GM20000 (cell line): ENCODE measurements at places on chromosomes 12 and 14.

GRCh38 chr12:59134750-59135149 is 214.4 kb upstream of the LRIG3 start:
- no peak for DNase-seq

- no peak for DNase-seq
Measured at GRCh38 chr14:32761381-32761968, 177.2 kb upstream of the NPAS3 start.

GRCh38 chr12:133129368-133130037 is 571 bp downstream of the ZNF891 start:
- no peak for DNase-seq

DNA sequence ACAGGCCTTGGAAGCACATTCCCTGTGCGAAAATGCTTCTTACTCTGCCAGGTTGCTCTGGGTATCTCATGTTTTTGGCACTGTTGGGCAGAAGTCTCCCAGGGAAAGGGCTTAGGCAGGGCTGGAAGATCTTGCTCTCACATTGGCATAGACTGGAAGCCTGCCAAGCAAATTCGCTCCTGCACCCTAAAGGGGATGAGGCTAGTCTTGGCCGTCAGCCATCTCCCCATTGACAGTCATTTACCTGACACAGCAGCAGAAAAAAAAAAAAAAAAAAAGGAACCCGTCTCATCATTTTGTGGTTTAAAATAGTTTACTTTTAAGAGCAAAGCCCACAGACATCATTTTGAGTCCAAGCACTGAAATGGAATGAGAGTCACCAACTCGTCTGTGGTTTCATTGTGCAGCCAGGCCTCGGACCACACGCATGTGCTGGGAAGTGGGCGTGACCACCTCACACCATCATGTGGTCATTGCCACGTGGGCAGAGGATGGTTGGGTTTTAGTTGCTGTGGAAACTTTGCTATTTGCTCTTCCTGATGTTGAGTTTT is 84.8 kb downstream of the NRXN3 start:
- no peak for DNase-seq

DNA sequence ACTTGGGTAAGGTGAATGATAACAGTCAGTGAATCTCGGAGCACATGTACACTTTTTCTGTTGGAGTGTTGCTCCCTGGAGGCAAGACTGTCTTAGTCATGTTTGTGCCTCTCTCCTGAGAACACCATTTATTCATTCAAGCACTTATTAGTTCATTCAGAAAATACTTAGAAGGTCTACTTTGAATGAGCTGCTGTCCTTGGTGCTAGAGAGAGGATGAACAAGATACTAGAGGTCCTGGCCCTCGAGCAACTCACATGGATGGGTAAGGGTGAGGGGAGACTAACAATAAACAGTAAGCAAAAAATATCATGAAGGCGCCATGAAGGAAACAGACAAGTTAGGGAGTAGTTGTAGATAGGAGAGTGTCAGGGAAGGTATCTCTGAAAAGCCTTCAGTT is 17.1 kb upstream of the SAMD4A start:
- DNase-seq: no peak

- DNase-seq: no peak
Measured at GRCh38 chr12:75827061-75827460, 204.5 kb downstream of the PHLDA1 start.

DNA sequence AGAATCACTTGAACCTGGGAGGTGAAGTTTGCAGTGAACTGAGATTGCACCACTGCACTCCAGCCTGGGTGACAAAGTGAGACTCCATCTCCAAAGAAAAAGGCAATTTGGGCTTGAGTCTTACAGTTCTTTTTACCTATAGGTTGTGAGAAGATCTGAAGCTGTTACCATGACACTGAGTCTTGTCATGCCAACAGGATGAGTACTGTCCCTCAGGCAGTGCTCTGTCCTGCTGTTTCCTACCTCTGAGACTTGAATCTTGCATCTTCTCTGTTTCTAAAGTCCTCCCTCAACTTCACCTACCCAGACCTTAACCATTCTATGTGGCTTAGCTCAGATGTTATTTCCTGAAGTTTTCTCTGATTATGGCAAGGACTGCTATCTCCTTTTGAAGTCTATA is 400.8 kb upstream of the PRICKLE1 start:
- no peak for DNase-seq

GRCh38 chr14:61549425-61549824 is 145.9 kb upstream of the HIF1A start:
- no peak for DNase-seq

GRCh38 chr14:39430762-39431415 is 1.3 kb downstream of the FBXO33 start:
- peak; percentile 37 for DNase-seq

GRCh38 chr12:19941096-19941495 is 427.2 kb upstream of the PDE3A start:
- DNase-seq: no peak

DNA sequence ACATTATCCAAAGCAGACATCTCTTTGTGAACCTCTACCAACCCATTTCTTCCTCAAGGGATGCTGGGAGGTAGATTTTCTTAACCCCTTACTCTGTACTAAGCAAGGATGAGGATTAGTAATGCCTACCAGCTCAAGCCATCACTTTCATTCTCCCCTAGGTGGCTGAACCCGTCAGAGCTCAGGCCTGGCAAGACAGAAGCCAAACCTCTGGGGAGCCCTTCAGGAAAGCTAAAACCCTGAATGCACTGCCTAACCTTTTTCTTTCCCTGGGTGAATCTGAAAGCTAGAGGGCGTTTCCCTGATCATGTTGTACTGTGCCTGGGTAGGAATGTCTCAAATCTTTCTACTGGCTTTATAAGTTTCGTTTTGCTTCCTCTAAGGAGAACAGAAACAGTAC is 617.3 kb downstream of the RPL10L start:
- no peak for DNase-seq

DNA sequence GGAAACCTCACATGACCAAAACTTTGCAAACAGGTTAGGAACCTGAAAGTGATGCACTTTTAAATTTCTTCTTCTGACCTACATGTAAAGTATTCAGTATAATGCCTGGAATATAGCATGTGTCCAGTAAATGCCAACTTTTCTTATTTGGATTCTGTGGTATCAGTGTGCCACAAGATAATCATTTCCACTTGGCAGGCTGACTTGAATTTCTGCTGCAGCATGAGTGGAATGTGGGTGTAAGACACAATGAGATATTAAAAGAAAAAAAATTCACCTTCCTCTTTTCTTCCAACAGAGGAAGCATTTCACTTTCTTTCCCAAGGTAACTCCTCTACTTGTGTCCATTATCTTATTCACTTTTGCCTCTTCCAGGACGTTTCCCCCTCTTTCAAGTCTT is 141.9 kb upstream of the PRKD1 start:
- no peak for DNase-seq

- DNase-seq: peak; percentile 72
Measured at GRCh38 chr12:108457006-108457733, 57.9 kb upstream of the FICD start.

GRCh38 chr12:31259136-31259886 is 66.6 kb downstream of the SINHCAF start:
- no peak for DNase-seq

DNA sequence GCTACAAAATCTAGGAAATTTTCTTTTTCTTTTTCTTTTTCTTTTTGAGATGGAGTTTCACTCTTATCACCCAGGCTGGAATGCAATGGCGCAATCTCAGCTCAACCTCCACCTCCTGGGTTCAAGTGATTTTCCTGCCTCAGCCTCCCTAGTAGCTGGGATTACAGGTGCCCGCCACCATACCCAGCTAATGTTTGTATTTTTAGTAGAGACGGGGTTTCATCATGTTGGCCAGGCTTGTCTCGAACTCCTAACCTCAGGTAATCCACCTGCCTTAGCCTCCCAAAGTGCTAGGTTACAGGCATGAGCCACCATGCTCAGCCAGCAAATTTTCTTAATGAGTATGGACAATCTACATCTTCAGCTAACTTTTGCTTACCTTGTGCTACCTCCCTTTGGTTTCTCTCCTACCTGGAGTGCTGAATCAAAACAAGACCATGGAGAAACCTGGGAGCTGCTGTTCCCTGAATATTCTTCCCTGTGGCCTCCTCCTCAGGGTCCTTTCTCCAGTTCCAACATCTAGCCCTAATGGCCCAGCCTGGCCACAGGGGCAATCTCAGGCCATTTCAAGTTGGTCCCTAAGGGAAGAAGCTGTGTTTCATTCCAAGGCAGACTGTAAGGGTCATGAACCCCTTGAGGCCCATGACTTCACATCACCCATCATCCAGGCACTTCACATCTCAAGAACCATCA is 74.6 kb upstream of the EGLN3 start:
- DNase-seq: no peak
